ENCODE measurements at places on chromosomes 12 and 14.

DNA sequence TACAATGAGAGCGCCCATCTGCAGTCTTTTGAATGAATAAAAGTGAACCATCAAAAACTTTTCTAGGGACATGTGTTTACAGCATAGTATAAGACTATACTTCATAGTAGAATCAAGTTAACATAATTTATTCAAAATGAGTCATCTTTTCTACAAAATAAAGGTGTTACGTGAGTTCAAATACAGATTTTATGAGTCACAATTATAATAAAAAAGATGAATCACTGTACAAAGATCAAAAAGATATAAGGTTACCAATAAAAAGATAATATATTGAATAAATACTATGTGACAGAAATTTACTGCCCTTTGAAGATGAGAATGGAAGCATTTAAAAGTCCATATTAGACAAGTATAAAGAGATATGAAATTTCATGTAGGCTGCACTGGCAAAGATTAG lies 2.8 kb downstream of the MBIP start:
- DNase-seq, result no peak

- DNase-seq, result no peak
Measured at GRCh38 chr12:21774358-21775132, at the start of gene KCNJ8. Gene KCNJ8, minus strand, starts transcription at chr12:21774706. Its CDS starts 1,090 bp downstream, at chr12:21773616.

GRCh38 chr12:113861708-113862312 lies 104.3 kb downstream of the RBM19 start:
- DNase-seq, result no peak

- no peak for DNase-seq
Measured at GRCh38 chr14:29232711-29233110, 466.1 kb downstream of the FOXG1 start.

DNA sequence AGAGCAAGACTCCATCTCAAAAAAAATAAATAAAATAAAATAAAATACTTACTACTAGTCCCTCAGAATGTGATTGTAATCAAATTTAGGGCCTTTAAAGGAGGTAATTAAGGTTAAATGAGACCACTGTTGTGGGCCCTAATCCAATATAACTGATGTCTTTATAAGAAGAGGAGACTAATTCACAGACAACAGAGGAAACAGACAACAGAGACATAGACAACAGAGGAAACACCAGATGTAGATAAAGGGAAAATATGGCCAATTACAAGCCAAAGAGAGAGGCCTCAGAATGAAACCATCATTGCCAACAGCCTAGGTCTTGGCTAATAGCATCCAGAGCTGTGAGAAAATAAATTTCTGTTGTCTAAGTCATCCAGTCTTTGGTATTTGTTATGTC lies 669.0 kb upstream of the FOXG1 start:
- no peak for DNase-seq

GRCh38 chr14:104865081-104865630 lies at the start of gene CEP170B:
Gene CEP170B, plus strand, starts transcription at chr14:104865268. Its CDS starts 3,183 bp downstream, at chr14:104868451.
- peak; percentile 16 for DNase-seq

- DNase-seq, result no peak
Measured at GRCh38 chr14:86481104-86481503, 951.2 kb downstream of the FLRT2 start.

- no peak for DNase-seq
Measured at GRCh38 chr14:101055106-101055662, 151.7 kb upstream of the RTL1 start.

- DNase-seq, result no peak
Measured at GRCh38 chr12:115375186-115375991, 691.4 kb upstream of the TBX3 start.

GRCh38 chr12:68245180-68246021 lies 8.0 kb downstream of the IL22 start:
- no peak for DNase-seq

All from stimulated activated CD4-positive, alpha-beta T cell treated with anti-CD3 and anti-CD28 coated beads, Interleukin-1b, Interleukin-23, amount 100 ng/mL, for 1 hour (primary cell).